ENCODE measurements at places on chromosomes 1 and 21.

DNA sequence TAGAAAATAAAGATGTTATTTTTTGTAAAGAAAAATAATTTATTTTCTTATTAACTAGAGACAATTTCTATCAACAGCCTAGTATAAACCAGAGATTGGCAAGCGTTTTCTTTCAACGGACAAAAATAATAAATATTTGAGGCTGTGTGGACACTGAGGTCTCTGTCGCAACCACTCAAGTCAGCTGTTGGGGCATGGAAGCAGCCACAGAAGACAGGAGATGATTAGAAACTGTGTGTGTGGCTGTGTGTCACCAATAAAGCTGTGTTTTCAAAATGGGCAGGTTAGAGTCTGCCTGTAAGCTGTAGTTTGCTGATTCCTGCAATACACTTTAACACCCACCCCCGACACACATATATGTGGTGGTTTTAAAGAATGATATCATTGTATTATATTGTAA, 200.6 kb upstream of the HMCN1 start:
- DNase-seq, result no peak

GRCh38 chr1:6998267-6998666, 213.0 kb downstream of the CAMTA1 start:
- no peak for DNase-seq

- DNase-seq, result no peak
Observed at GRCh38 chr1:156122086-156122485, 7.6 kb downstream of the LMNA start.

DNA sequence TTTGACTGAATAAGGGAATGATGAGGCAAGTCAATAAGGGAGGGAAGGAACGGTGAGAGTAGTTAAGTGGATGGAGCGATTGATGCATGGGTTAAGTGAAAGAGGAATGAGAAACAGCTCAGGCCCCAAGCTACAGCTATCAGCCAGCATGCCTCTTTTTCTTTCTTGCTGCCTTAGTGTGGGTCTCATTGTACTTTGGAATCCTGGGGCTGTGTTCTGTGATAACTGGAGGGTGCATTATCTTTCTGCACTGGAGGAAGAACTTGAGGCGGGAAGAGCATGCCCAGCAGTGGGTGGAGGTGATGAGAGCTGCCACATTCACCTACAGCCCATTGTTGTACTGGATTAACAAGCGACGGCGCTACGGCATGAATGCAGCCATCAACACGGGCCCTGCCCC, 1.0 kb downstream of the TEX38 start:
- no peak for DNase-seq

Data from activated CD4-positive, alpha-beta T cell treated with anti-CD3 and anti-CD28 coated beads, Interleukin-2, amount 50 U/mL, for 48 hours (primary cell).